Tongue (tissue), 3 donors: ENCODE measurements at places on chromosomes 4 and X. TPM values are rescaled to one million over a fixed set of nuclear protein-coding genes. Genes with fewer than 3 reads are reported as not detected.

DNA sequence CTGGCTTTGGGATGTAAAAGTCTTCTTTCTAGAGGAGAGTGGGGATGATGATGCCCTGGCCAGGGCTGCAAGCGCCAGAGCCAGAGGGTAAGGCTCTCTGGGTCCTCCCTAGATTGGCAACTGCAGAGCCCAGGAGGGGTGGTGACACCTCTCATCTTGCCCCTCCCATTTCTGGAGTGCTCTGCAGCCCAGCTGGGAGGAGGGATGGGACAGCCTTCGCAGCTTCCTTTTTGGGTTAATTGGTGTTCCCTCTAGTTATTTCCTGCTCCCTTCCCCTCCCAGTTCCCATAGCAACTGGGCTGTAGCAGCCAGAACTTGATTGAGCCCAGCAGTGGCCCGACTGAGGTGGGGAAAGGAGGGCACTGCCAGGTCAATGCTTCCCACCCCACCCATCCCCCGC, 19.2 kb downstream of the NALF2 start:
- no peak for DNase-seq

GRCh38 chr4:24887881-24888430, 24.9 kb downstream of the CCDC149 start:
- DNase-seq = no peak

DNA sequence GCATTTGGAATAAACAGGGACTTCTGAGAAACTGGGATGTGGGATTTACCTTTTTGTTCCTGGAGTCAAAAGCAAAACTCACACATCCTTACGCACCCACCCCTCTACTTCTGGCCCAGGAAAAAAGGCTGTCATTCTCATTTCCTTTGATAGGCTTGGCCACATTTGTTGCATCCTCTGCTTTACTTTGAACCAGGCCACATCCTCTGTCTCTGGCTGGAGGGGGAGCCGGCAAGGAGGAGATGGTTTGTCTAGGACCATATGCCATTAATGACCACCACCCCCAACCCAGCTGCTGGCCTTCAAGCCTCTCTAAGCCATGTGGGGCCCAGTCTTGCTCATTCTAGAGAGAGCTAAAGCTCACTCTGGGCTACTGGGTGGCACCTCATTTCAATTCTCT, 64.5 kb downstream of the ATG4A start:
- DNase-seq = no peak

DNA sequence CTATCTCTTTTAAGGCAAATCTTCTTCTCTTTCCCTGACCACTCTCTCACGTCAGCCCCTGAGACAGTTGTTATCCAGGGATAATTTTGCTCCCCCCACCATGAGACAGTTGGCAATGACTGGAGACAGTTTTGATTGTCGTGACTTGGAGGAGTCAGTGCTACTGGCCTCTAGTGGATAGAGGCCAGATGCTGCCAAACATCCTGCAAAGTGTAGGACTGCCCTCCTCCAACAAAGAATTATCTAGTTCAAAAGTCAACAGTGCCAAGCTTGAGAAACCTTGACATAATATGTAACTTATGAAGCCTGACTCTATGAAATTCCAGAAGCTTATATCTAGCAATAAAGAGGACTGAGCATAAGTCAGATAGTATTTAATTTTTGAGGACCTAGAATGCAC, 502.1 kb upstream of the IGFBP7 start:
- no peak for DNase-seq

GRCh38 chr4:40058854-40059253, 2.2 kb downstream of the N4BP2 start:
- DNase-seq = no peak

DNA sequence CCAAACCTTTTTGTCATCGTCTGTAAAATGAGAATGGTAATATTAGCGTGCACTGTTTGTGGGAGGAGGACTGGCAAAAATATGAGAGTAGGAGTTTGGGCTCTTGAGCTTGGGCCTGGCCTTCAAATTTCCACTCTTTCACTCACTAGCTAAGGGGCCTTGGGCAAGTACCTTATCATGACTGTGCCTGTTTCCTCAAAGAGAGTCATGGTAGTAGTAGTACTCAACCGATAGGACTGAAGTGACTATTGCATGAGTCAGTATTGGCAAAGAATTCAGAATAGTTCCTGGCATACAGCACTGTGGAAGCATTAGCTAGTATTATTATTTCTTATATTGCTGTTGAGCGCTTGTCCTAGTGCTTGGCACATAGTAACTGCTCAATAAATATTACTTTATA, 16.0 kb upstream of the RBM3 start:
- DNase-seq = no peak

The CLNK gene
- total RNA-seq = not detected

The GABRE gene
- 45.3 TPM for total RNA-seq
